Stomach (tissue), 19 donors: ENCODE measurements at places on chromosomes 6 and 20. TPM values are rescaled to one million over a fixed set of nuclear protein-coding genes. Genes with fewer than 3 reads are reported as not detected.

MKKS gene
- 12.1 TPM for total RNA-seq

SLC17A9 gene
- total RNA-seq = 76.4 TPM

TSHZ2 gene
- total RNA-seq = 20.5 TPM

CST2 gene
- total RNA-seq = not detected

HSPA1L gene
- 1.7 TPM for total RNA-seq

SLC2A4RG gene
- total RNA-seq = 7.1 TPM

SIRPB1 gene
- 14.0 TPM for total RNA-seq

TFAP2A gene
- not detected for total RNA-seq

C6orf132 gene
- total RNA-seq = 69.0 TPM

VSTM2L gene
- total RNA-seq = 2.6 TPM

LTA gene
- total RNA-seq = not detected

LINC00237 gene
- total RNA-seq = not detected

MEI4 gene
- total RNA-seq = not detected

DNA sequence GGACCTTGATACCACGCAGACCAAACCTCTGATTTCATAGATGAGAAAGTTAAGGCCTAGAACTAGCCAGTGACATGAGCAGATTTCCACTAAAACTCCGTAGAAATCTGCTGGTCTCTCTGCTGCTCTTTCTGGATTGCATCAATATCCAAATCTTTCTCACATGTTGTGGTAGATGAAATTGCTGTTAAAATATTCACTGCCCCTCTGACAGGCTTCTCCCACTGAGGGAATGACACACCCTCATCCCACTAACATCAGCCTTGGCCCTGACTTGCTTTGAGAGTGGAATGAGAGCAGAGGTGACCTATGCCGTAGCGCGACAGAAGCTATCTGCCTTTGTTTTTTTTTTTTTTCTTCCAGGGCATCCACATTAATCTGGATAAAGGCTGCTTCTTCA lies 20.4 kb upstream of the EXOC2 start:
- no peak for DNase-seq
- H3K36me3 ChIP-seq = no peaks in the 10 kb centered on the region
- no peaks in the 10 kb centered on the region for H3K27me3 ChIP-seq
- H3K27ac ChIP-seq = no peak overlapping the region

- DNase-seq = no peak
- no peak overlapping the region for H3K27ac ChIP-seq
- no peaks in the 10 kb centered on the region for H3K27me3 ChIP-seq
- H3K4me3 ChIP-seq = no peak overlapping the region
- no peaks in the 10 kb centered on the region for H3K4me1 ChIP-seq
- H3K36me3 ChIP-seq = no peaks in the 10 kb centered on the region
These were observed 190.8 kb upstream of the NOX3 start for GRCh38 chr6:155646443-155646842.

GRCh38 chr6:13617066-13617465 lies 1.9 kb downstream of the NOL7 start:
- no peaks in the 10 kb centered on the region for H3K27me3 ChIP-seq
- no peak for DNase-seq
- H3K4me3 ChIP-seq = no peak overlapping the region
- H3K4me1 ChIP-seq = peaks cover 37% of the 10 kb centered on the region

- DNase-seq = no peak
- H3K4me3 ChIP-seq = no peak overlapping the region
- H3K4me1 ChIP-seq = peaks cover 18% of the 10 kb centered on the region
- no peak overlapping the region for H3K27ac ChIP-seq
These were observed 2.7 kb upstream of the BTN2A2 start for GRCh38 chr6:26380256-26380655.

GRCh38 chr6:31666337-31666965 lies 571 bp downstream of the CSNK2B start:
- peak overlapping the region; percentile 96 for H3K27ac ChIP-seq
- no peak for DNase-seq
- peak overlapping the region; percentile 98 for H3K4me3 ChIP-seq
- H3K4me1 ChIP-seq = peaks cover 51% of the 10 kb centered on the region
- peaks cover 51% of the 10 kb centered on the region for H3K36me3 ChIP-seq
- no peaks in the 10 kb centered on the region for H3K27me3 ChIP-seq

GRCh38 chr6:53360093-53360912 lies 11.6 kb upstream of the ELOVL5 start:
- no peaks in the 10 kb centered on the region for H3K27me3 ChIP-seq
- DNase-seq = no peak
- H3K36me3 ChIP-seq = no peaks in the 10 kb centered on the region
- H3K4me1 ChIP-seq = peaks cover 10% of the 10 kb centered on the region
- peak overlapping the region; percentile 63 for H3K4me3 ChIP-seq

GRCh38 chr6:135030056-135030473 lies 24.6 kb downstream of the HBS1L start:
- no peaks in the 10 kb centered on the region for H3K27me3 ChIP-seq
- peaks cover 44% of the 10 kb centered on the region for H3K36me3 ChIP-seq
- no peak for DNase-seq
- H3K4me1 ChIP-seq = no peaks in the 10 kb centered on the region
- H3K4me3 ChIP-seq = no peak overlapping the region
- H3K27ac ChIP-seq = no peak overlapping the region

DNA sequence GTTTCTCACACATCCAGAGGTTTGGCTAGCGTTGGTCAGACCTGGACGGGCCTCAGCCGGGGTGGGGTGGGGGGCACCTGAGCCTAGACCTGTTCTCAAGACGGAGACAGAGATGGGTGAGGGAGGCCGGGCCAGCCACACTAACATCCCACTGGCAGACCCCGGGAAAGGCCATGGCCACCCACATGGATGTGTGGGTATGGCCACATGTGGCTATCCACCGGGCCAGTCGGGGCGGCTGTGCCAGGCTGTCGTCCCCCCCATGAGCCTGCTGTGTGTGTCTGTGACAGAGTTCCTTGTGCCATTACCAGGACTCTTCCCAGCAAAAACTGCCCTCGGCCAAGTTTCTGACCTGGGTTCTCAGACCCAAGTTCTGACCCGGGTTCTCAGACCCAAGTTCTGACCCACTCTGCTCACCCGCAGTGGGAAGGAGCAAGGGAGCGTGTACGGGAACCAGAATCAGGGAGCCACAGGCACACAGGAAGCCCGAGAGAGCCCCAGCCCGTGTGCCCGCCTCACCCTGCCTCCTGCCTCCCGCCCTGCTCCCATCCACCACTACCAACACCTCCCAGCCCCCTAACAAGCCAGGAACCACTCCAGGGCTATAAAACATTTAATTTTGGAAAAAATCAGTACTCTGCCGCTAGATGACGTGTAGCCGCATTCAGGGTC lies 255.5 kb downstream of the TAF4 start:
- H3K4me1 ChIP-seq = no peaks in the 10 kb centered on the region
- no peak overlapping the region for H3K4me3 ChIP-seq
- peaks cover 4% of the 10 kb centered on the region for H3K27me3 ChIP-seq
- DNase-seq = no peak
- no peaks in the 10 kb centered on the region for H3K36me3 ChIP-seq
- H3K27ac ChIP-seq = no peak overlapping the region

DNA sequence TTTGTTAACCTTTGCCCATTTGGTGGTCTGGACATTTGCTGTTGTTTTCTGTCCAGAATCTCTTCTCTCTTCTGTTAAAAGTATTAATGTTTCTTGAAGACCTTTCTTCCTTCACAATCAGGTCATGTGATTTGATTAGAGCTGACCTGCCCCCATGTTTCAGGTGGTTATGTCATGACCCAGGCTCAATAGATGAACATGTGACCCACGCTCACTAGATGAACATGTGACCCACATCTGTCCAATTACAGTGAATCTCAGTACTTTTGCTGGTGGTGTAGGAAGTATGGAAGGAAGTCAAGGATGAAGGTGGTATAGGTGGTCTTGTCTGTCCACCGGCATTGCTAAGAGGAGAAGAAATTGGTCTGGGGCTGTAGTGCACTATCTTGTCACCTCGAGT lies 289.1 kb upstream of the JAG1 start:
- H3K27ac ChIP-seq = no peak overlapping the region
- no peaks in the 10 kb centered on the region for H3K36me3 ChIP-seq
- no peaks in the 10 kb centered on the region for H3K4me1 ChIP-seq
- no peak overlapping the region for H3K4me3 ChIP-seq

GRCh38 chr6:156833755-156834154 lies 56.6 kb downstream of the ARID1B start:
- H3K27ac ChIP-seq = peak overlapping the region; percentile 1
- no peak overlapping the region for H3K4me3 ChIP-seq
- no peak for DNase-seq
- no peaks in the 10 kb centered on the region for H3K27me3 ChIP-seq

- H3K27ac ChIP-seq = peak within 1 kb of the TSS; percentile 61
- H3K27me3 ChIP-seq = peaks cover 8% of the 10 kb centered on the region
- peak; percentile 59 for DNase-seq
- H3K4me1 ChIP-seq = peaks cover 31% of the 10 kb centered on the region
- H3K36me3 ChIP-seq = no peaks in the 10 kb centered on the region
These were observed at the start of gene RIPOR3 for GRCh38 chr20:50690650-50691572. TSS of gene RIPOR3 (minus strand) at chr20:50691542. CDS start at chr20:50691128, 414 bp downstream.

- H3K36me3 ChIP-seq = no peaks in the 10 kb centered on the region
- H3K4me1 ChIP-seq = no peaks in the 10 kb centered on the region
- H3K27ac ChIP-seq = no peak overlapping the region
- no peak overlapping the region for H3K4me3 ChIP-seq
- H3K27me3 ChIP-seq = no peaks in the 10 kb centered on the region
- DNase-seq = no peak
These were observed 15.6 kb upstream of the CD109 start for GRCh38 chr6:73680289-73680918.

DNA sequence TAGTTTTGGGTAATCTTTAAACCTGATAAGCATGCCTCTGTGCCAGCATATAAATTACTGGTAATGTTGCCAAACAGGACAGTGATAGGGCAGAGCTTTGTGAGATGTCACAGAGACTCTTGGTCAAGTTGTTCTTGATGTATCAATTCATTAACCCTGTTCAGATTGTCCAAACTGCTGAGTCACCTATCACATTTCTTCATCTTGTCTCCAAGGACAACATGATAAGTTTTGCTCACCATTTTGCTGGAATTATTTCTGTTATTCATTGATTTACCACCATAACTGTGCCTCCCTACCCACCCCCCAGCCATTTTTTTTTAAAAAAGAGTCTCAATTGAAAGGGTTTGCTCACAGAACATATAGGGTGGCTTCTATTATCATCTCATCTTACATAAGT lies 19.5 kb upstream of the GMNN start:
- H3K27ac ChIP-seq = no peak overlapping the region
- H3K27me3 ChIP-seq = no peaks in the 10 kb centered on the region
- DNase-seq = no peak

DNA sequence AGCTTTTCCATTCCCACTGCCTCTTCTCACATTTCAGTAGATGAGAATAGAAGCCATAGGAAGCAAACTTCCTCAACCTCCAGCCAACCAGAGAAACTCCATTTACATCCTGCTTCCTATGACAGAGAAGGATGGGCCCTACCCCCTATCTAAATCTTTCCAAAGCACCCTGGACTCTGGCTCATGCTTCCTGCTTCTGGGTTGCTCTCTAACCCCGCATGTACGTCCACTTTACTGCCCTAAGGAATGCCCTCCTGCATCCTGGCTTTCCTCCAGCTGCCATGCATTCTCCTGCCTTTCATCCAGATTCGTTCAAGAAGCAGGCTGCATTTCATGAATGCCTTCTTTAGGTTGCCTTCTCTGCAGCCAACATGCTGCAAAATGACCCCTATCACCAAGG lies 91.9 kb downstream of the FAM217A start:
- no peak overlapping the region for H3K27ac ChIP-seq
- H3K4me3 ChIP-seq = no peak overlapping the region
- DNase-seq = no peak

GRCh38 chr6:96702626-96703025 lies 134.7 kb downstream of the GPR63 start:
- no peaks in the 10 kb centered on the region for H3K4me1 ChIP-seq
- no peak for DNase-seq
- H3K27me3 ChIP-seq = no peaks in the 10 kb centered on the region
- no peaks in the 10 kb centered on the region for H3K36me3 ChIP-seq
- H3K27ac ChIP-seq = no peak overlapping the region

DNA sequence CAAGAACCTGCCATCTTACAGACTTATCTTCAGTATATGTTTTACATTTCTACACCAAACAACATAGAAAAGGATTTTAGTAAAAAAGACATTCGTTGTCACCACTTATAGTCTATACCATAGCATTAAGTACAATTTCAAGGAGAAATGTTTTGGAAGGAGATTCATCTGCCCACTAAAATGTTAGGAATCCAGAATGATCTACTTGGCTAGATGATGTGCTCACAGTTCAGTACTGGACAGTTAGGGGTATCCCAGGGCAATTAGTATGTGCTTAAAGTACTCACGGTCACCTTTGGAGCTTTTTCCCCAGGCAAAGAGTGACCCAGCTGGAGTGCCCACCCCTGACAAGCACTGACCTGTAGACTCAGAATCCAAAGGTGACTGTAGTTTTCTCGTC lies 222.9 kb downstream of the SLC24A3 start:
- H3K4me1 ChIP-seq = no peaks in the 10 kb centered on the region
- no peak for DNase-seq
- H3K27me3 ChIP-seq = no peaks in the 10 kb centered on the region
- no peak overlapping the region for H3K4me3 ChIP-seq

GRCh38 chr6:75147512-75147911 lies 58.3 kb downstream of the COL12A1 start:
- no peaks in the 10 kb centered on the region for H3K27me3 ChIP-seq
- H3K36me3 ChIP-seq = no peaks in the 10 kb centered on the region
- no peak overlapping the region for H3K27ac ChIP-seq
- H3K4me3 ChIP-seq = no peak overlapping the region
